SK-N-SH treated with all-trans-retinoic acid at 6 μM for 48 hours (cell line): ENCODE measurements at places on chromosomes 6 and 20.

- ATAC-seq: peak; percentile 96
These were observed 119.1 kb downstream of the DHX35 start for GRCh38 chr20:39081255-39081654.

- ATAC-seq: no peak
These were observed 195.1 kb upstream of the SUPT3H start for GRCh38 chr6:45572833-45573232.

DNA sequence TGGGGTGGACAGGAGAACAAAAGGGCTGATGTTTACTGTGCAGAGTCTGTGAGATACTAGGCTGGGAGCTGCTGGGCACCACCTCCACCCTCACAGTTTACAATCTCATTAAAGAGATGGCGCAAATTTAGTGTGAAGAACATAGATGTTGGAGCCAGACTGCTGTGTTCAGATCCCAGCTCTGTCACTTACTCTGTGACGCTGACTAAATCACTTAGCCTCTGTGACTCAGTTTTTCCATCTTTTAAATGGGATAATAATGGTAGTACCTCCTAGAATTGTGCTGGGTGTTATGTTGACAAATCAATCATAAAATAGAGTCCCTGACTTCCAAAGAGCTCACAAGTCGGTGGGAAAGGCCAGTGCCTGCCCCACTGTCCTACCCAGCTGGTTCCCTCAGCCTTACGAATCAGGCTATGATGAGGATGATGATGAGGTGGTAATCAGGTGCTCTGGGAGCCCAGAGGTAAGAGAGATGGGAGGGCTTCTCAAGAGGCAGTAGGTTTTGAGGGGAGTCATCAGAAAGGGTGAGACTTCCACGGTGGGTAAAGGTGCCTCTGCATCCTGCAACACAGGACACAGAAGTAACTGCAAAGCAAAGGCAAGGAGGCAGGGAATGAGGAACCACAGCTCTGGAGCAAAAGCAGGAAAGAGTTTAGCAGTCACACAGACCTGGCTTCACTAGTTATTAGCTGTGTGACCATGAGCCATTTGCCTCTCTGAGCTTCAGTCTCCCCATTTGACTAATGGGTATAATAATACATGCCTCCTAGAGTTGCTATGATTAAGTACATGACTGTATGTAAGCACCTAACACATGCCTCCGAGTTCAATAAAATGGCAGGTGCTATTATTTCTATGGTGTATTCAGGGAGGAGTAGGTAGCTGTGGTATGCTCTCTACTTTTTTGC lies 8.9 kb downstream of the FYN start:
- no peak for ATAC-seq

DNA sequence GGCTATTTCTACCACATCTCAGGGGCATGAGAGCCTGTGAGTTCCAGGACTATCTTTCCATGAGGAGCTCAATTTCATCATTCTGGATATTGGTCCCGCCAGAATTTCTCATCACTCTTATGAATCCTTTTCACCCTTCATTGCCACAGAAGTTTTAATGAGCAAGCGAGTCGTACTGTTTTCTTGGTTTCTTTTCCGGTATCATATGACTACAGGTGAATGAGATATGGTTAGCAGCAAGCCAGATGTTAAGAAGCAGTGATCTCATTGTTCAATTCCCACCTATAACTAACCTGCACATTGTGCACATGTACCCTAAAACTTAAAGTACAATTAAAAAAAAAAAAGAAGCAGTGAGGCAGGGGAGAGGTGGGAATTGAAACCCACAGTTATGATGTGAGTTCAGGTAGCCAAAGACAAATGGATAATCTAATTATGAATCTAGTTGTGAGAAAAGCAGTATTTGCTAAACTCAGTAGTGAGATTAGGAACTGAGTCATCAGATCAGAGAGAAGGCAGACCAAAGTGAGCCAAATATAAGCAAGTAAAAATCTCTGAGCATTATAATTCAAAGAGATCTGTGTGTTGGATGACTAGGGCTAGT lies 78.0 kb upstream of the ELOVL5 start:
- ATAC-seq: no peak

DNA sequence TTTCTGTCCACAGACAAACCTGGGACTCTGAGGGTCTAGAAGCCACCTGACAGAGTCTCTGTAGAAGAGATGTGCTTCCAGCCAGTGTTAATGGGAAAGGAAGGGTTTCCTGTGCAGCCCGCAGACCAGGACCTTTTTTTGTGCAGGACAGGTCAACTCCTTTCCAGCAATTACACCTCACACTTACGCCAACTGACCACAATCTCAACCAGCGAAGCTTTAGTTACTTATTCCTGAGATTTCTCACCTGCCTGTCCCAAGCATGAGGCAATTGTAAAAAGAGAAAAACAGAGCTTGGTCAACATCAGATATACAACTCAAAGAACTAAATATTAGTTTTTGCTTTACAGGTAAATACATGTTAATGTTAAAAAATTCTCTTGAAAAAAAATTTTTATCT lies 393.8 kb upstream of the ID4 start:
- no peak for ATAC-seq

DNA sequence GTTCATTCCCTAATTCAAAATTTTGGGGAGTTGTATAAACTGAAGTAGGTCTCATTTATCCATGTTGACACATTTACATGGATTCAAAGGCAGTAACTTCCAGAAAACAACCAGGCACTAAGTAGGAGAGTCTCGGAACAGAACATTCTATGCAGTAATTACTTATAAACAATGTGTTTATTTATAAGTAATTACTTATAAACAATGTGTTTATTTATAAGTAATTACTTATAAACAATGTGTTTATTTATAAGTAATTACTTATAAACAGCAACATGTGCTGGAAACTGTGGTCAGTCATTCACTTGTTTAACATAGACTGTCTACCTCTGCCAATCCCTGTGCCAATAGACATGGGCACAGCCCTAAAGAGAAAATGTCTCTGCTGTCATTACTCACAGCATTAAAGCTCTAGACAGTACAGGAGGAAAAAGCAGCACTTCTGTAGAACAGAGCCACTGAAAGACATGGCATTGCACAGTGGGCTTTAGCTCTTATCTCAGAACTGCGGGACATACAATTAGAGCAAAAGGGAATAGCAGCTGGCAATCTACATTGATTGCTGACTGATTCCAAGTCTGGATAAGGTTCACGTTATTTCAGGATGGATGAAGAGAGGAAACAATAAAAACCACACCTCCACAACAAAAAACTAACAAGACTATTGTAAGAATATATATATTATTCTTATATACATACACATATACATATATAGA lies 188.2 kb downstream of the WDR27 start:
- no peak for ATAC-seq

DNA sequence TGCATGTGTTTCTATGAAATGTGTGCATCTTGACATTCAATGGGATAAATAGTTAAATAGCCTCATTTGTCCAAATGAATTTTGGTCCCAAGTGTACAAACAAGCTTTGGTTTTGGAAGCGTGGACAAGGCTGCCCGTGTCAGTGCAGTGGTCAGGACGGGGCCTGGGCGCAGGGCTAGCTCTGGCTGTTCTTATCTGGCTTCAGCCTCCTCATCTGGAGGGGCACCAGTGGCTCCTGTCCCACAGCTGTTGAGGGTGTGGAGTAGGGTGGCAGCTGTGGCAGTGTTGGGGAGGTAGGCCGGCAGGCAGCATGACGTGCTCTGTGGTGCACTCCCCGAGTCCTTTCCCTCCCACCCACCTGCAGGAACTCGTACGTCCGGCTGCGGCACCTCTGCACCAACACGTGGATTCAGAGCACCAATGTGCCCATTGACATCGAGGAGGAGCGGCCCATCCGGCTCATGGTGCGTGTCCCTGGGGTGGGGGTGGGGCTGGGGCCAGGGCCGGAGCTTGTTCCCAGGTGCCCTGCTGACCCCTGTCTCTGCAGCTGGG lies 43.5 kb downstream of the ITPR3 start:
- no peak for ATAC-seq

DNA sequence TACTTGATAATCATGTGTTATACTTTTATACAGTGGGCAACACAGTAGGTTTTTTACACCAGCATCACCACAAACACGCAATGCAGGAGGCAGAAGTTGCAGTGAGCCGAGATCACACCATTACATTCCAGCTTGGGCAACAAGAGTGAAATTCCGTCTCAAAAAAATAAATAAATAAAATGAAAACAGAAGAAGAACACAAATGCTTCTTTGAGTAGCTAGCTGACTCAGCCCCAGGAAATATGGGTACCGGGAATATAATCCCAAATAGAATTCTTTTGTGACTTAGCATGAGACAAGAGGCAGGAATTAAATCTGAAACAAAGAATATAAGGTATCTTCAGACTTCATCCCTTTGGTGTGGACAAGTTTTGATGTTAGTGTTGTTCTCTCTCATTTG lies 164.2 kb upstream of the ATXN1 start:
- no peak for ATAC-seq

DNA sequence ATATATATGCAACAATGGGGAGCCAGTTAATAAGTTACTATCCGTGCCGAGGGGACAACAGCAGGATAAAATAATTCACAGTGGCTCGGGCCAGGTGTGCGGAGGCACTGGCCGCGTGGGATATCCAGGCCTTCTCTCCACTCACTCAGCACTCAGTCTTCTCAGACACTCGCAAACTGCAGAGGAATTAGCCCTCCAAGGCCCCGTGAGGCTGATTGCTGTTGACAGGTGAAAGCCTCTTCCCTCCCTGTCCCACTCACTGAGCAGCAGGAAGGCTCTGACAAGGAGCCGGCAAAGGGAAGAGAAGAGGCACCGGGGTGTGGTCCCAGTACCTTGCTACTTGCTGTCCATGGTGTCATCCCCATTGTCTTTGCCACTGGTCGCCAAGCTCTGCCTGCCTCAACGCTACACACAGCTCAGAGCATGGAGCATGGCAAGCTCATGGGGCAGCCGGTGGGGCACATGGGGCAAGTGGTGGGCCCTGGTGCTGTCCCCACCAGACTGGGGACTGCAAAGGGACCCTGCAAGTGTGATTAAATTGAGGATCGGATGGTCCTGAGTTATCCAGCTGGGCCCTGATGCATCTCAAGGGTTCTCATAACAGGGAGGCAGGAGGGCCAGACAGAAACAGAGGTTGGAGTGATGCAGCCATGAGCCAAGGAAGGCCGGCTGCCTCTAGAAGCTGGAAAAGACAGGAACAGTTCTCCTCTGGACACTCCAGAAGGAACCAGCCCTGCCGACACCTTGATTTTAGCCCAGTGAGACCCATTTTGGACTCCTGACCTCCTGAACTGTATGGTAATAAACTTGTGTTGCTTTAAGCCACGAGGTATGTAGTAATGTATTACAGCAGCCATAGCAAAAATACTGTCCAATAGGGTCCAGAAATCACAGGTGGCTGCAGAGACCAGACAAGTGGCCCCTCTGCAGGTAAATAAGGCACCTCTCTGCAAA lies 119.7 kb downstream of the PSMB1 start:
- ATAC-seq: no peak

- ATAC-seq: no peak
These were observed 21.9 kb downstream of the ECT2L start for GRCh38 chr6:138817799-138818198.

DNA sequence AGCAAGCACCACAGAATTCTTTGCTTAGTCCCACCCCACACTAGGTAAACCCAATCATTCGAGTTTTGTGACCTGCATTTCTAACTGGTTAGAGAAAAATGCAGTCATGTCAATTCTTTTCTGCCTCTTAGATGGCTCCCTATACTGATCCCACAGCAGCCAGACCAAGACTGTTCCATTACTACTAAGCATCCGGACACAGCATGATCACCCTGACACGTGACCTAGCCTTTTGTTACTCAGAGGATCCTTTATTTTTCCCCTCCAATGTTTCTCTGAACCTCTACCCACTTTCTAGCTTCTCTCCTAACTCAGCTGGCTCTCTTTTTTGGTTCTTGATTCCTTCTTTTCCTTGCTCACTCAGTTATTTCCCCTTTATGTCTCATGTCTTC lies 87.9 kb downstream of the PDE10A start:
- no peak for ATAC-seq

GRCh38 chr6:117494694-117495318 lies 12.3 kb downstream of the DCBLD1 start:
- peak; percentile 6 for ATAC-seq

DNA sequence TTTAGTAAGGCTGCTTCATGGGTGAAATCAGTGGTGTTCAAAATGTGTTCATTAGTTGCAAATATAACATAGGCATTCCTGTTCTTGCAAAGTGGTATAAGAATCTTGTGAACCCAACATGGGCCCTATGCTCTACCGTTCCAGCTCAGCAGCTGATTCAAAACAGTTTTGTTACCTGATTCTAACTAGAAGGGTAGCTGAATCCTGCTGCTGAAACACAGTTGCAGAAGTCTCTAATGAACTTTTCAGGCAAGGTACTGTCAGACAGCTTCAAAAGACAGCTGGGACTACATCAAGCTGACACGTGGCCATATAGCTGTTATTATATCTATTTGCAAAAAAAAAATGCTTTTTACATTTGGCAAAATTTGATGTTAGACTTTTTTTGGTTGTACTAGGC lies 22.7 kb downstream of the THEMIS start:
- no peak for ATAC-seq

DNA sequence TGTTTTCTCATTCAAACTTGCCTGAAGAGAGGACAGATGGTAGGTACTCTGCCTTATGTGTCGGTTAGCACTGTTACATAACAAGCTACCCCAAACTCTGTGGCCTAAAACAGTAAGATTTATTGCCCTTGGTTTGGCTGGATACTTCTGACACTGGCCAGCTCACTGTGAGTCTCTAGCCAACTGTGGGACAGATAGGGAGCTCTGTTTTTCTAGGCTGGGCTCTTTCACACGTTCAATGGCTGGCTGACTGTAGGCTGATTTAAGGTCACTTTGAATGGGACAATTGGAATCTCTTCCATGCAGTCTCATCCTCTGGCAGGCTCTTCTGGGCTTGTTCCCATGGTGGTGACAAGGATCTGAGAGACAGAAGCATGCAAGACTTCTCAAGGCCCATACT lies 39.4 kb upstream of the JAG1 start:
- no peak for ATAC-seq

- ATAC-seq: no peak
These were observed 64.8 kb downstream of the SYNJ2 start for GRCh38 chr6:158046201-158047126.

DNA sequence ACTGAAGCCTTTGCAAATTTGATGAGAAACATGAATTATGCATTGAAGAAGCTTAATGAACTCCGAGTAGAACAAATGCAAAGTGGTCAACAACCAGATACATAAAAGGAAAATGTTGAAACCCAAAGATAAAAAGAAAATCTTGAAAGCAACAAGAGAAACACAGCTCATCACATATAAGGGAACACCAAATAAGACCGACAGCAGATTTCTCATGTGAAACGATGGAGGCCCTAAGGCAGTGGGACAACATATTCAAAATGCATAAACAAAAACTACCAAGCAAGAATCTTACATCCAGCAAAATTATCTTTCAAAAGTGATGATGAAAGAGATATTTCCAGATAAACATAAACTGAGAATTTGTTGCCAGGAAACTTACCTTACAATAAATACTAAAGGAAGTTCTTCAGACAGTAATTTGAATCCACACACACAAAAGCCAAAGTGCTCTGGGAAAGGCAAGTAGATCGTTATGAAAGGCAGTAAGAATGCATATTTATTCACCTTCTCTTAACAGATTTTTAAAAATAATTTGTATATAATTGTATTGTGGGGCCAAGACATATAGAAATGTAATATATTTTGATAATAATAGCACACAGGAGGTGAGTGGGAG lies 22.5 kb downstream of the SLC52A3 start:
- ATAC-seq: no peak
